Stimulated activated CD4-positive, alpha-beta T cell treated with anti-CD3 and anti-CD28 coated beads, Interleukin-2, amount 100 ng/mL, for 4 hours (primary cell): ENCODE measurements at places on chromosomes 6 and 20.

GRCh38 chr6:159193923-159194322, 24.7 kb downstream of the FNDC1 start:
- DNase-seq: no peak

DNA sequence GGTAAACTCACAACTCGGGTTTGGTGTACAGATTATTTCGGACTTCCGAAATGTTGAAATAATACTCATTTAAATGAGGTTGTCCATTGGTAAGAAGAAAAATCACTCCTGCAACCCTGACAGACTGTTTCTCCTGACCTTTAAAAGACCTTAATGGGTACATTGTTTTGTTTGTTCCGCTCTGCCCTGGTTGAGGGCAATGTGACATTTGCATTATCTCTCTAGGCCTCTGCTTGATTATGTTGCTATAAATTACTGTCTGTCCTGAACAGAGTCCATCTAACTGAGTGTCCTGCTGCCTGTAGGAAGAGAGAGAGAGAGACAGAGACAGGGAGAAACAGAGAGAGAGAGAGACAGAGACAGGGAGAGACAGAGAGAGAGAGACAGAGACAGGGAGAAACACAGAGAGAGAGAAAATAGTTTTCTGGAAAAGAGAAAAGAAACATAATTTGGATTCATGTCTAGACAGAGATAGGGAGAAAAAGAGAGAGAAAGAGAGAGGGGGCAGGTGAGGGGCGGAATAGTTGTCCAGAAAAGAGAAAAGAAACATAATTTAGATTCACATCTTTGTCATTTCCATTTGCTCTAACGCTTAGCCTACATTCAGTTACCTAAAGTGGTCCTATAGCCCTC, 83.2 kb downstream of the SHLD1 start:
- DNase-seq: no peak

DNA sequence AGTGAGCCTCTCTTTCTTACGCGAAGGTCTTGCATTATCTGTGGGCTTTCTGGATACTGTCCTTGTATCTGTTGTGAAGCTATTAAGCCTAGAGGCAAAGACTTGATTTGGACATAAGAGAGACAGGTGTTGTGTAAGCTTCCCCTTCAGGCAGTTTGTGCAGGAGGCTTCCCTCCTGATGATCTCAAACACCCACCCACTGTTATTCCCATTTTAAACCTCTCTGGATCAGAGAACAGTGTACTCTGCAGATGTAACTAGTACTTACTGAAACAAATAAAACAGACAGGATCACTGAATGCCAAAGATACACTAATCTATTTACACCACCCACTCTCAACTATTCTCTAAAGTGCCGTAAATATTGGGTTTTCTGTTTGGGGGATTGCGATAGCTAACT, 113.8 kb upstream of the RAB32 start:
- no peak for DNase-seq

DNA sequence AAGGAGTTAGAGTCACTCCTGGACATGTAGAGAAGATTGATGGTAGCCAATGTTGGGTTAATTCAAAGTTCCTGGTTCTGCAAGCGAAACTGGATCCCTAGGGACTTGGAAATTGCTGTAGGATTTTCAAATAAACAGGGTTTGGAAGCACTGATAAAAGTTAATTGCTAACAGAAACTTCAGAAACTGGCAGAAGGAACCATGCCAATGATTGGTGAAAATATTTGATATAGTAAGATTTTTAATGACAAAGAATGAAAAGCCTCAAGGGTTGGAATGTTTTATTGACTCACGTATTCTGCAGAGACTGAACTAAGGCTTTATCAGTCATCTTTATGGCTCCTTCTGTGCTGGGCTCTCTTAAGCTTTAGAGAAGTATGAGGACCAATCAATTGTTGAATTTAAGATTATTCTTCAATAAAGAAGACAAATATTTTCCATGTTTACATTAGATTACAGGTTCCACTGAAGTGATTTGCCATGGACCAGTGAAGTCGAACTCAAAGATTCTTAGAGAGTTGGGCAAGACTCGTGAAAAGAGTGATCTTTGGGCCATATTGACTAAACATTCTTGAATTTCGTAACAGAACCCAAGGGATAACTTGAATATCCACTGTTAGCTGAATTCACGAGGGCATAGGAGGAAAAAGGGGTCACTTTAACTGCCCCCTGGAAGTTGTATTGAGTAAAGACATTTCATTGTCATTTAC, 371.4 kb downstream of the HDGFL1 start:
- no peak for DNase-seq

- peak; percentile 9 for DNase-seq
Observed at GRCh38 chr20:51062065-51062464, 39.2 kb upstream of the KCNG1 start.

- DNase-seq: no peak
Observed at GRCh38 chr6:166691199-166691598, 64.1 kb upstream of the RPS6KA2 start.

GRCh38 chr6:52301326-52301725, 16.8 kb upstream of the MCM3 start:
- no peak for DNase-seq

DNA sequence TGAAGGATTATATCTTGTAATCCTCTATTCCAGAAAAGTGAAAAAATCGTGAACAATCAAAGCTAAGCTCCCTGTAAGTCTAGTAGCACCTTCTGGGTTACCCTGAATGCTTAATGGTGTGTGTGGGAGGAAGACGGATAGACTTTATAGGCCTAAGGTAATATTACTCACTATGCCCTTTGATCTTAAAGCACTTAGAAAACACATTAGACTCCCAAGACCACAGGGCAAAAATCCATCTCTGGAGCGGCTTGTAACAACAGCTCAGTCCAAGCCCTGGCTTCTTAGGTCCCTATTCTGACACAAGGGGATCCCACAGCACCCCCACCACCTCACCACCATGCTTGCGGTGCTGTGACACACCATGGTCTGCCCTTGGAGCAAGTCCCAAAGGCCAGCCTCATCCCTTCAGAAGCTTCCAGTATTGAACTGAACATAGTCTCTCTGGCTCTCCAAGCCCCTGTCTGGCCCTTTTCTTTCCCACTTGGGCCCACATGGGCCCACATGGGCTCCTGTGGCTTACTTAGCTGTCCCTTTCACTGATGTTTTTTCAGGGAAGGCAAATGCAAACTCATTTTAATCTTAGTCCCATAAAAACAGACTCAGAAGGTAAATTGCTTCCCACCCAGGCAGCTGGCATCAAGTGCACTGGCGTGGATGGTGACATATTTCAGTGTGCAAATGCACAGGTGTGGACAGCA, 28.3 kb downstream of the C6orf132 start:
- DNase-seq: no peak

DNA sequence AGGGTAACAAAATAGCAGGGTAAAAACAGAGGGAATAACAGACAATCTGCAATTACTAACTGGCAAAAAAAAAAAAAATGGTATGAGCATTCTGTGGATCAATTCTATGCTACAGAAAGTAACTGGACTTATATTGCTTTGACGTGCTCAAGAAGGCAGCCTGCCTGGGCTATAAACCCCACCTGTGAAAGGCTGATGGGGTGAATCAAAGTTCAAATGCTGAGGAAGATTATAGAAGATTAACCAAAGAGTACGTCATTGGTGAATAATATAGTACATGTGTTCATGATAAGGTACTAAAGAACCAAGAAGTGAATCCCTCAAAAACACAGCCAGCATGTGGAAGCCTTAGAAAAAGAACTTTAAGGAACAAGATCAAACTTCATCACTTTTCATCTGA, 441.9 kb upstream of the PTCHD4 start:
- no peak for DNase-seq
